ENCODE measurements at places on chromosomes 12 and 14.

DNA sequence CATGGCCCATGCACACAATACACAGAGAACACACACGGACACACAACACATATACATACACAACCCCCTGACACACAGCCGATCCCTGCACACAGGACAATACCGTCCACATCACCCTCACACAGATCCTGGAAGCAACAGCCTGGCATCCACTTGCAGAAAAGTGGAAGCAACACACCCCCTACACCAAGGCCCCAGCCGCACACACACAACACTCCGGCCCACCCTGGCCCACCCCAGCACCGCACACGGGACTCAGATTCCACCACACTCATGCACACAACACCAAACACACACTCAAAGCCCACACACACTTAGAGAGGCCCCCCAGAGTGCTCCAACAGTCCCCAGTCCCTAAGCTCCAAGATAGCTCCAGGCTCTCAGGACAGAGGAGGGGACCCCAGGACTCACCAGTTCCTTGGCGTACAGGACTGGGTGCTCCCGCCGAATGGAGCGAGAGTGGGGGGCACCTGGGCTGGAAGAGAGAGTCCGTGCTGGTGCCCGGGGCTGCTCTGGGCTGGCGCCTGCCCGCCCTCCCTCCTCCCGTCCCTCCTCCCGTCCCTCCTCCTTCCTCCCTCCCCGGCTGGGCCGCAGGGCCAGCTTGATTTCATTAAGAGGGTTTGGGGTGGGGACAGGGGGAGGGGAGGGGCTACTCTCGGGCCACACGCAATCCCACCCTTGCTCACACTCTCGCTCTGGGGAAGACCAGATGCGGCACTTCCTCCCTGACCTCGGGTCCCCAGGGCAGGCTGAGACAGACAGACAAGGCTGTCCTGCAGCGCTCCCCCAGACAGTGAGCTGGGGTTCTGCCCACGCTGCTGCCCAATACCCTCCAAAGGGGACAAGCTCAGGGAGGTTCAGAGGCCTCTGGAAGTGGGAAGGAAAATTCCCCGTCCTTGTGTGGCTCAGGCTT lies at the start of gene TMEM119:
Gene TMEM119, minus strand, starts transcription at position 526 of the 913 bp plus-strand sequence. CDS start 5,701 bp downstream, outside the sequence.
- no peak for DNase-seq

- no peak for DNase-seq
Measured at GRCh38 chr12:108757856-108758255, 26.5 kb upstream of the CORO1C start.

- no peak for DNase-seq
Measured at GRCh38 chr14:69543341-69544115, 31.1 kb downstream of the CCDC177 start.

DNA sequence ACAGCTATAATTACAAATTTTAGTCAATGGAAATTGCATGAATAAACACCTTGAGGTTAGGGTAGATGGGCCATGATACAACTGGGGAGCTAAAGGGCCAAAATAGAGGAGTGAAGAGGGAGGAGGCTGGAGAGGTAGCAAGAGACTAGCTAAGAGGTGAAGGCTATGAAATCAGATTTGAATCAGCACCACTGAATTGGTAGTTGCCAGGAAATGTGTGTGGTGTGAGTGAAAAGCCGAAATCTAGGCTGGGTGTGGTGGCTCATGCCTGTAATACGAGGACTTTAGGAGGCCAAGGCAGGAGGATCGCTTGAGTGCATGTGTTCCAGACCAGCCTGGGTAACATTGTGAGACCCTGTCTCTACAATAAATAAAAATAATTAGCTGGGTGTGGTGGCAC lies 22.7 kb downstream of the YY1 start:
- DNase-seq: no peak

GRCh38 chr14:104095426-104096310 lies 10.2 kb downstream of the ASPG start:
- no peak for DNase-seq

DNA sequence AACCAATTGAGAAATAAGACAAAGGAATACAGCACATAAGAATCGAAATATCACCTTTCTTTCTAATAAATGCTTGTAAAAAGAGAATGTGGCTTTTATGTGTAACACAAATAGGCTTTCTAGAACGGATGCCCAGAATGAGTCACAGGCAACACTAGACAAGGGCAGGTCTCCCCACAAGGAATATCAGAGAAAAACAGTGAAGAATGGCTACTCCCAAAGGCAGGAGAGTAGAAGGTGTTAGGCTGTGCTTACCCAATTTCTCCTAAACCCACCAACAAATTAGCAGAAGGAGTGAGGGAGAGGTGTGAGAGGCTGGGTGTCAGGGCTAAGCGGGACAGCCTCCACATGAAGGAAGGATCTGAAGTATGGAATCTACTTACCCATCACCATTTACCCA lies 55.2 kb downstream of the GALNT4 start:
- no peak for DNase-seq

GRCh38 chr12:108833757-108834472 lies 23.5 kb downstream of the SSH1 start:
- no peak for DNase-seq

GRCh38 chr12:110932046-110932445 lies 11.7 kb upstream of the MYL2 start:
- no peak for DNase-seq

GRCh38 chr12:68461645-68462044 lies 129.5 kb upstream of the MDM1 start:
- no peak for DNase-seq

GRCh38 chr12:26839512-26839911 lies 6.5 kb upstream of the ITPR2 start:
- DNase-seq: no peak
